ENCODE measurements at places on chromosomes 1 and 21. TPM values are rescaled to one million over a fixed set of nuclear protein-coding genes. Genes with fewer than 3 reads are reported as not detected.

- no peak overlapping the region for H3K4me3 ChIP-seq
- peaks cover 12% of the 10 kb centered on the region for H3K4me1 ChIP-seq
- H3K27me3 ChIP-seq = no peaks in the 10 kb centered on the region
- no peaks in the 10 kb centered on the region for H3K36me3 ChIP-seq
- DNase-seq = no peak
- H3K27ac ChIP-seq = no peak overlapping the region
Measured at GRCh38 chr1:205585835-205586785, 45.7 kb downstream of the ELK4 start.

GRCh38 chr1:40664791-40665190, 691 bp downstream of the RIMS3 start:
- no peaks in the 10 kb centered on the region for H3K36me3 ChIP-seq
- peaks cover 1% of the 10 kb centered on the region for H3K27me3 ChIP-seq
- H3K4me1 ChIP-seq = peaks cover 40% of the 10 kb centered on the region
- DNase-seq = no peak

DNA sequence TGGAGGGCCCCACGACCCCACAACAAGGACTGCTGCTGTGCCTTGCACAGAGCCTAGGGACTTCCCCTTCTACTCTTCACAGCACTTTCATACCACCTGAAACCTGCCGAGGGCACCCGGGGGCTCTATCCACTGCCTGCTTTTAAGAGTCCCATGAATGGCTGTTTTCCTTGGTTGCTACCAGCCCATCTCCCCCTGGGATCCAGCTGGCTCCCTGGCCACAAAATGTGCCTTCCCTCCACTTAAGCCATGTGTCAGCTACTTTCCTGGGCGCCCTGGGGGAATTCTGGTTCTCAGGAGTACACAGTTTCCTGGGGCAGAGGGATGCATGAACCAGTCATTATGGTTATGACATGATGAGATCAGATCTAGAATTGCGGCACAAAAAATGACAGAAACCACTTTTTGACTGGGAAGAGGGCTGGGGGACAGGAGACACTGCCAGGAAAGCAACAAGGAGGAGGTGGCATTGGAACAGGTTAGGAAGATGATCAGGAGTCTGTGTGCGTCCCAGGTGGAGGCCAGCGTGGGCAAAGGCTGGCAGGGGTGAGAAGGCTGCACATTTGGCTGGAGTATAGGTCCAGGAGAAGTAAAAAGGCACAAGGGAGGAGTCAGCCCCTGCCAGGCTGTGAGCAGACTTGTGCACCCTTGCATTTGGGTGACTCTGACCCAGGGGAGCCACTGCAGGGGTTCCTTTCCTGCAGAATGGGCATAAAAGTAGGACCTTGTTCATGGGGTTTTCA, 3.2 kb upstream of the TNFRSF8 start:
- peaks cover 3% of the 10 kb centered on the region for H3K36me3 ChIP-seq
- H3K27me3 ChIP-seq = peaks cover 58% of the 10 kb centered on the region
- DNase-seq = no peak

The NRDC gene
- 158 TPM for total RNA-seq

The DENND2D gene
- total RNA-seq = not detected

The BTBD8 gene
- total RNA-seq = 2.4 TPM

The AMY1C gene
- not detected for total RNA-seq

All from neural crest cell (in vitro differentiated cells).